Activated naive CD8-positive, alpha-beta T cell treated with anti-CD3 and anti-CD28 coated beads for 36 hours (primary cell): ENCODE measurements at places on chromosomes 3 and 15.

DNA sequence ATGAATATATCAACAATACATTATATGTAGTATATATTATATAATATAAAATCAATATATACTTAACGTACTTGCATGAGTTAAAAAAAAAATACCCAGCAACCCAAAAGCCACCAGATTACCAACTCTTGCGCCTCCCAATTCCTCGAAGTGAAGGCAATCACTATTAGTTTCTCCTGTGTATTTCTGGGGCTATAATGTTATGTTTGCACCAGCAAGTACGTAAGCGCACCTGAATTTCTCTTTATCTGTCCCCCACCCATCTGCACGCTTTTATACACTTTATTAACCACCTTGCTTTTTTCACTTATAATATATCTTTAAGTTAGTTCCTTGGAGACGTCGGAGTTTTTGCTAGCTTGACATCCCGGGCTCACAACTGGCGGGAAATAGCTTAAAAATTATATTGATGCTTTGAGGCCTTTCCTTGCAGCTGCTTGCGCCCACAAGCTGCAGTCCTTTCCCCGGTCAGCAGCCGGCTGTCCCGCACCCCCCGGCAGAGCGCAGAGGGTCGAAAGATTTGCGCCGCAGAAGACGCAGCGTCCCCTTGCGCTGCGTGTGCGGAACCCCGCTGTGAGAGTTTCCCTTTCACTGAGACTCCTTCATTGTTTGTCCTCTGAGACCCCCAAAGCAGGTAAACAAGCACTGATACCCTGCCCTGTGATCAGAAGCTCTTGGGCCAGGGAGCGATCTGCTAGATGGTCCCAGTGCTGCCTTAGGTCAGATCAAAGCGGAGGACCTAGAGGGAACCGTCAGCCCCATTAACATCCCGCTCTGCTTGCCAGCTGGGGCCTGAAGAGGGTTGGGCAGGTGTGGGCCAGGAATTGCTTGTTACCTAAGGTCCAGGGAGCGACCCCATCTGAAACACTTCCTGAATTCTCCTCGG, 8.9 kb upstream of the EOMES start:
- no peak for DNase-seq

DNA sequence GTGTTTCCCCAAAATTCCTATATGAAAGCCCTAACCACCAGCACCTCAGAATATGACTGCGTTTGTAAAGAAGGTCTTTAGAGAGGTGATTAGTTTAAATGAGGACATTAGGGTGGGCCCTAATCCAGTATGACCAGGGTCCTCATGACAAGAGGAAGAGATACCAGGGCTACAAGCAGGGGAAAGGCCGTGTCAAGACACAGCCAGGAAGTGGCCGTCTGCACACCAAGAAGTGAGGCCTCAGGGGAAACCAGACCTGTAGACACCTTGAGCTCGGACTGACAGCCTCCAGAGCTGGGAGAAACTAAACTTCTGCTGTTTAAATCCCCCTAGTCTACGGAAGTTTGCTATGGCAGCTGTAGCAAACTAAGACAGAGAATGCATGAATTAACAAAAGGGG, 14.2 kb downstream of the KIF7 start:
- DNase-seq = no peak

DNA sequence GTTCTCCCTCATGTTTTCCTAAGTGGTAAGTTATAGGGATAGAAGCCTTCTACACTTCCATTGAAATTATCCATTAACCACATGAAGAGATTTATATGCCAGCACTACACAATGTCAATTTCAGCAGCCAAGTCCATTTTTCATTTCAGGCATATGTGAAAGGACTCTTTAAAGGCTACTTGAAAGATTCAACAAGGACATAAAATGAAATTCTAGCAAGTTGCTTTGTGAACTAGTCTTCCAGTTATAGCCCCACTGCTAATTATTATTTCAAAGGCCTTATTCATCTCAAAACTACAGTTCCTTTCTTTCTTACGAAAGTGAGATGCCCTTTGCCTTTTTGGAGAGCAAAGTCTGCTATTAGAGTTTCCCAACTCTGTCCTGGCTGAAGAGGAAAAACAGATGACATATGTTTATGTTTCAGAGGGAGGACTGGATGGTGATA, 66.0 kb upstream of the SLC2A2 start:
- no peak for DNase-seq

DNA sequence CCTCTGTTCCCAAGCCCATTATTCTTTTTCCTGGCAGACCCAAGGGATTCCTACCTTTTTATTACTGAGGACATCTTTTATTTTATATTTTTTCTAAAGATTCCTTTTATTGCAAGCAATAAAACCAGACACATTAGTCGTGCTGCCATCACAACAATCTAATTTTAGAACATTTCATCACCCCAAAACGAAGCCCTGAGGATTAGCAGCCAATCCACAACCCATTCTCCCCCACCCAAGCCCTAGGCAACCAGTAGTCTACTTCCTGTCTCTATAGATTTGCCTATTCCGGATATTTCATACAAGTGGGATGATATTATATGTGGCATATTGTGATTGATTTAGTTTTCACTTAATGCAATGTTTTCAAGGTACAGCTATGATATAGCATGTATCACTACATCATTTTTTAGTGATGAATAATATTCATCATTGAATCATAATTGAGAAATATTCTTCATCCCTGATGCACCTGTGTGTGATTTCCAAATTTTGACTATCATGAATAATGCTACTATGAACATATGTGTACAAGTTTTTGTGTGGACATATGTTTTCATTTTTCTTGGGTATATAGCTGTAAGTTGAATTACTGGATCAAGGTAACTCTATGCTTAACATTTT, 65.7 kb downstream of the IL1RAP start:
- DNase-seq = no peak

DNA sequence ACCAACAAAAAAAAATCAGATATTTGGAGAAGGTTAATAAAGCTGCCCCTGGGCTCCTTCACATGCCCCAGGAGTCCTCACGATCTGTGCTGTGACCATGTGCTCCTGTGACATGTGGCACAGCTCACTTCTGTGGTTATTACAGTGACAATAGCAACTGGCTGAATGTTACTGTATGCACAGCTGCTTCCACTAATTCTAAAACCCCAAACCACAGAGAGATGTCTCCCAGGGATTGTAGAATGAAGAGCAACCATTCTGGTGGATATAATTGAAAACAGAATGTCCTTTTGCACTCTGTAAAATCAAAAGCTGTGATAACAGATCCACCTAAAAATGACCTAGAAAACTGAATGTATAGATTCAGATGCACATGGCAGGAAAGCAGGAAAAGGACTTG, 489.2 kb upstream of the CNTN4 start:
- no peak for DNase-seq

DNA sequence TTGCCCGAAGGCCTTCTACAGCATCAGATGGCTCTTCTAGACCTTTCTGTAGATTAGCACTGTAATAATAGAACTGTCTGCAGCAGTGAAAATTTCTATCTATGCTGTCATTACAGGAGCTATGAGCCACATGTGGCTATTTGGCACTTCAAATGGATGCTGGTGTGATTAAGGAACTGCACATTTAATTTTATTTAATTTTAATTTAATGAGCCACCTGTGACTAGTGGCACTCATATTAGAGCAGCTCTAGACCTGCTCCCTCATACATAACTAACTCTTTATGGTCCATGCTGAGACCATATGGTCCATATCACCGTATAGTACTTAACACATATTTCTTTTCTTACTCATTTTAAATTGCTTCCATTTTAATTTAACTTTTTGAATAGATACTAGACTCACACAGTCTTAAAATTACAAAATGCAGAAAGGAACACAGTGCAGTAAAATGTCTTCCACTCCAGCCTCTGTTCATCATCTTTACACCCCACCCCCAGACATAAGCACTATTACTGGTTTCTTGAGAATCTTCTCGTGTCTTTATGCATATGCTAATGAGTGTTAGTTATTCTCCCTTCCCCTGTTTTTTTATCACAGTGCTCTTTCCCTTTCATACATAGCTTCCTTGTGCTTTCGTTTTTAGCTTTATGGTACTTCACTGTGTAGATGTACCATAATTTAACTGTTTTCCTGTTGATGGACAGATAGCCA, 9.6 kb downstream of the LSM3 start:
- no peak for DNase-seq

- no peak for DNase-seq
Observed at GRCh38 chr3:140760324-140761075, 82.6 kb downstream of the TRIM42 start.

DNA sequence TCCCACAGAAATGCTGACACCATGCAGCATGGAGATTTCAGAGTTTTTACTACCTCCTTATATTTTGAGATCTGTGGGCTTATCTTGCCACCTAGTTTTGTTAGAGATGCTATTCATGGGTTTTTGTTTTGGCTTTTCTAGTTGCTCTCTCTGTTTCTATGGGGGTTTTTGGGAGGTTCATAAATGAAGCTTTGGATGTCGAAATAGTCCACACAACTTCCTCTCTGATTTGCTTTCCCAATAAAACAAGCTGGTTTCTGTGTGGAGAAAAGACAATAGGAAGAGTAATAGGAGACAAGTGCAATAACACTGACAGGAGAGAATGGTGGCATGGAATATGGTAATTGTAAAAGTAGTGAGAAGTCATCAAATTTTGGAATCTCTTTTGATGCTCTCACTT, 106.8 kb upstream of the GPR149 start:
- no peak for DNase-seq

GRCh38 chr3:13275376-13276005, 144.6 kb downstream of the NUP210 start:
- DNase-seq = no peak

DNA sequence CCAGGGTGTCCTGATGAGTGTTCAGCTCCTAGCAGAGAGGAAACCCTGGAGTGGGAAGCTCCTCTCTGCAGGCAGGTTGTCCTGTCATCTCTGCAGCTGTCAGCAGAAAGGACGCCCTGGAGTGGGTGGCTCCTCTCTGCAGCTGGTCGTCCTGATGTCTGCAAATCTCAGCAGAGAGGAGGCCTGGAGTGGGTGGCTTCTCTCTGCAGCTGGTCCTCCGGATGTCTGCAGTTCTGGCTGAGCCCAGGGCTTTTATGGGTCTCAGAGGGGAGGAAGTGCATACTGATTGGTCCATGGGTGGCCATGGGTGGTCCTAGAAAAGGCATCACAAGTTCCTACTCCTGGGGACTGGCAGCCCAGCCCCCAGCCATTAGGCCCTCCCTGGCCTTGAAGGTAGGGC, 102.6 kb upstream of the BNIP2 start:
- no peak for DNase-seq

DNA sequence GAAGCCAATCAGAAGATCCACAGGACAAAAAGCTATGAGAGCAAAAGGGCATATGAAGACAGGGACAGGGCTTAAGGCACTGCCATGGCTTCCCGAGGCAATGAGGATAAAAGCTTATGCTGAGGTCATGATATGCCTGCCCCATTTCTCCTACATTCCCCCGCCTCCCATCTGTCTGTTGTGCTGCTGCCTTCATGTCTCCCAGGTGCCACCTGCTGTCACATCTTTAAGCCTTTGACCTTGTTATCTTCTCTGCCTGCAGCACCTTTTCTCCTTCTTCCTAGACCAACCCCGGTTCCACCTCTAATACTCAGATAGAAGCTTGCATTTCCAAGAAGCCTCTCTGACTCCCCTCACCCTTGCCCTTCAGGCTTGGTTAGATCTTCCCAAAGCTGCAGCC, 213.8 kb downstream of the ARRDC4 start:
- no peak for DNase-seq

DNA sequence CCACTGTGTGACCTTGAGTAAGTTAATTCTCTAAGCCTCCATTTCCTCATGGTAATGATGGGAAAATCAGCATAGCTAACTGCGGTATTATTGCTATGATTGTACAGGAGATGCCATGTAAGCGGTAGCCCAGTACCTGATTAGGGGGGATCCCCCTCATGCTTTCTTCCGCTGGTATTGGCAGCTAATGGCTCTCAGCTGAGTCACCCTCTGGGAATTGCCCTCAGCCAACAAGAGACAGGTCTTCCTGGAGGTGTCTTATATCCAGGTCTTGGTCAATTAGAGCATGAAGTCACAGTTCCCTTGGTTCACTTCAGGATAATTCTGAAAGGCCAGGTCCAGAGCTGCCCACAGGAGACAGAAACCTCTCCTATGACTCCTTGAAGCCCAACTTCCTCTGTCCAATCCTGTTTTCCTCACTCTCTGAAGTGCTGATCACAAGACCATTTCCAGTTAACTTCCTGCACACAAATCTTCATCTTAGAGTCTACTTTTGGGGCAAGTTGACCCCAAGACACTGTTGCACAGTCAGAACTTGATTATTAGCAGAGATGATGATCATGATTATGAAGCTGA, 724.7 kb upstream of the ZNF385D start:
- no peak for DNase-seq

- no peak for DNase-seq
Observed at GRCh38 chr3:24937228-24937627, 442.6 kb upstream of the THRB start.

DNA sequence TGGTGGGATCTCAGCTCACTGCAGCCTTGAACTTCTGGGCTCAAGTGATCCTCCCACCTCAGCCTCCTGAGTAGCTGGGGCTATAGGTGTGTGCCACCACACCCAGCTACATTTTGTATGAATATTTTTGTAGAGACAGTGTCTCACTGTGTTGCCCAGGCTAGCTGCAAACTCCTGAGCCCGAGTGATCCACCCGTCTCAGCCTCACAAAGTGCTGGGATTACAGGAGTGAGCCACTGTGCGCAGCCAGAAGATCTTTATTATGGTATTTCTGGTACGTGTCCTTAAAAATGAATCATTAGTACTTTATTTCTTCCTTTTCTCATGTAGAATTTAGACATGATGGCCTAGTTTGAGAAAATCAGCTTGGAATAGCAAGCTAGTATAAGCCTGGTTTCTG, 153.3 kb downstream of the BCHE start:
- DNase-seq = no peak
